Stimulated activated CD4-positive, alpha-beta T cell treated with anti-CD3 and anti-CD28 coated beads, Interleukin-2, amount 100 ng/mL, for 24 hours (primary cell): ENCODE measurements at places on chromosomes 1 and 21.

DNA sequence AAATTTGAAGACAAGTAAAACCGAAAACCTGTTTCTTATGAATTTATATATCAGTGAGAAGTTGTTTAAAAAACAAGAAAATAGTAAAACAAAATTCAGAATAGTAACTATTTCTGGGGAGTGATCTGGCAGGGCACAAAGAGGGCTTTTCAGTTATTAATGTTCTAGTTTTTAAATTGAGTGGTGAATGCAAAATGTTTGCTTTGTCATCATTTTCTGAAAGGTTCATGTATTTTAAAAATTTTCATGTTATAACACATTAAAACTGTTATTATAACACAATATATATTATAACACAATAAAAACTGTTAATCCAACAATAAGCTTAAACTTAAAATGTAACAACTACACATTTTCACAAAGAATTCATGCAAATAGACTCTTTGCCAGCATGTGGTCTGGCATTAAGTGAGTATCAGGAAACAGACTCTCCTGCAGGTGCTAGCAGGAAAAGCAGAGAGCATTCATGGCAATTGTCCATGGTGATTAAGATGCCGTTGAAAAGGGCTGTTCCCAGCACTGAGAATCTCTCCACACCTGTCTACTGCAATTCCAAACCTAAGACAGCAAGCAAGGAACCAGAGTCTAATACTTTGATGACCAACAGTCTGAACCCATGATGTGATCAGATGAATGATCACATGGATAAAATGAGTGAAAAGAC lies 204.9 kb downstream of the TBX15 start:
- no peak for DNase-seq

DNA sequence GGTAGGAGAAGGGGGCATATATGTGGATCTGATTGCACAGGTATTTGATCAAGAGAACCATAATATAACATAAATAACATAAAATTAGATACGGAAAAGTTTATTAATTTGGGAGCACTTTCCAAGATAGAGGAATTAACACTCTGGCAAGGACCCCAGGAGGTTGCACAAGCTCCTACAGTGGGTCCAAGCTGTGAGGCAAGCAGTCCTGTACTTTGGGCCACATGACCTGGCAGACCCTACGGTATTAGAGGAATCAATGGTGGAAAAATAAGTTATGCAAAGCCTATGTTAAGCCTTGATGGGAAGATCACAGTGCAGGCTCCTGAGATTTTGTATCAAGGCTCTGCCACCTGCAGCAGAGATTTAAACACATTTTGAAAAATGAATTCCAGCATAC lies 220.1 kb downstream of the COL24A1 start:
- no peak for DNase-seq

DNA sequence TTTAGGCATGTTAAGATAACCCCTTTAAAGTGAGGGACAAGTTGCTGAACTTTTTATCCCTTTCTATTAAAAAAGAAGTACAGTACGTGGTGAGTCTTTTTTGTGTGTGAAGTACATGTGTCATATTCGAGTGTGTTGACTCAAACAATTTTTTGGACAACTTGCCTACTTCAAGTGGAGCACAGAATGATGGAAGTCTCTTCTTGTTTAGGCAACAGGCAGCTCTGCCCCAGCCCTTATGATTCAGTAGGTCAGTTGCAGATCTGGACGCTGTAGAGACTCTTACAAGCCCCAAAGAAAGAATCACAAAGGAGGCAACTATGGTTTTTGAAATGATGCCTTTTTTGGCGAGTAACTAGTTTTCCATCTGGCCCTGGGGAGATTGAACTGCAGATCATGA lies 14.4 kb upstream of the ZFP69B start:
- no peak for DNase-seq

DNA sequence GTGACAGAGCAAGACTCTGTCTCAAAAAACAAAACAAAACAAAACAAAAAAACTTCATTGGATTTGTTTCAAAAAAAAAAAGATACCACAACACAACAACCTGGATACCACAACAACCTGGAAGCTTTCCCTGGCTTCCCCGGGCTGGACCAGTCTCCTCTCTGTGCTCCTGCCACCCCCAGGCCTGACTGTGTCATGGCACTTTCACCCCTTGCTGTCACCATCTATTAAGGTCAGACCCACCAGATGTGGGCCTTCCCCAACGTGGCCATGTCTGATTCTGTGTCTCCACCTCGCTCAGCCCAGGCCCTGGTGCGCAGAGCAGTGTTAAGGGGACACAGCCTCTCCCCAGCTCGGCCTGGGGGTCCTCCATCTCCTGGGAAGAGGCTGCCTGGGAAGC lies 28.3 kb upstream of the ACOT11 start:
- no peak for DNase-seq

GRCh38 chr1:90616395-90616794 lies 100.7 kb downstream of the BARHL2 start:
- peak; percentile 8 for DNase-seq

- no peak for DNase-seq
These were observed 1.1 kb downstream of the TFF2 start for GRCh38 chr21:42349420-42350317.

GRCh38 chr1:178609015-178609414 lies 96.1 kb downstream of the TEX35 start:
- no peak for DNase-seq

DNA sequence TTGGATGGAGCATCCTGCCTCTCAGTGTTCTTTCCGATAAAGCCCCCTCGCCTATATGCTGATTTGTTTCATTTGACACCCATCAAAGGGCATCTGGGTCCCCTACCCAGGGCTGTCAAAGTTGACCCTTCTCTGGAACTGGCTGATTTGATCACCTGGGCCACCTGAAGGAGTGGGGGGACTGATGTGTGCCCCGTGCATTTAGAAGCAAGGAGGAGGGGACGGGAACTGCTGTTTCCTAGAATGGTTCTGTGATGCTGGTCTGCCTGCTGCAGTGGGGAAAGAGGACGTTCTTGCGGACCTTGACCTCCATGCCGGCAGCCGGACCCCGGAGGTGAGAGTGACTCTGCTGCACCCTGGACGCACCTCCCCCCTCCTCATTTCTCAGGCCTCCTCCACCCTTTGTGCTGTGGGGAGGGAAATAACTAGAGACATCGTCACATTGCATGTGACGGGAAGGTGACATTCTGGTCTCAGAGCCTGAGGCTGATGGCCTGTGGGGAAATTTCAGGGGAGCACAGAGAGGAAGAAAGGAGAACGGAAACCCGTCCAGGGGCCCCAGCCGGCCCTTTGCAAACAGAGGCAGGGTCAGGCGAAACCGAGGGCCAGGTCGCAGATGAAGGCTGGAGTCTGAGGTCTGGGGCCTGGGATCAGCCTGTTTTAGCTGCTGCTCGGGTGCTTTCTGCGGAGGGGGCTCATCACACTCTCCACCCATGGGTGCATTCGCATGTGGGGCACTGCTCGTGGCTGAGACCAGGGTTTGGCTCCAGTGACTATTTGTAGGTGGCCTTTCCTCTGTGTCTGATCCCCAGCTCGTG lies 25.7 kb downstream of the CRYAA start:
- DNase-seq: peak; percentile 5

- DNase-seq: no peak
These were observed 28.8 kb downstream of the NTNG1 start for GRCh38 chr1:107169615-107170014.
